ENCODE measurements at places on chromosomes 3 and 15.

- DNase-seq = peak; percentile 43
Observed at GRCh38 chr3:21894459-21895340, 143.7 kb upstream of the ZNF385D start.

GRCh38 chr3:76024640-76025039 lies 239.3 kb upstream of the ZNF717 start:
- peak; percentile 44 for DNase-seq

DNA sequence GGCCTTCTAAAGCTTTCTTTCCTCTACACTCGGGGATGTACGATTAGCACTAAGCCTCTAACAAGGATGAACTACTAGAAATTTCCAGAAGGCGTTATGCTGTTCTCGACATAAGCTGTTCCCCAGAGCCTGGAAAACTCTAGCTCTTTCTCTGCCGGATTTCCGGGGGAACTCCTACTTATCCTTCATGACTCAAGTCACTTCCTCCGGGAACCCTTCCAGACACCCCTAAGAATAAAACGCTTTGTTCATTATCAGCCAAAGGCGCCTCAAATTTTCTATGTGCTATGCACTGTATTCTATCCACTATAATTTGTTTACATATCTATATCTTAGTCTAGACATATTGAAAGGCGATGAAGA lies 455 bp upstream of the SNAP23 start:
- peak; percentile 83 for DNase-seq

DNA sequence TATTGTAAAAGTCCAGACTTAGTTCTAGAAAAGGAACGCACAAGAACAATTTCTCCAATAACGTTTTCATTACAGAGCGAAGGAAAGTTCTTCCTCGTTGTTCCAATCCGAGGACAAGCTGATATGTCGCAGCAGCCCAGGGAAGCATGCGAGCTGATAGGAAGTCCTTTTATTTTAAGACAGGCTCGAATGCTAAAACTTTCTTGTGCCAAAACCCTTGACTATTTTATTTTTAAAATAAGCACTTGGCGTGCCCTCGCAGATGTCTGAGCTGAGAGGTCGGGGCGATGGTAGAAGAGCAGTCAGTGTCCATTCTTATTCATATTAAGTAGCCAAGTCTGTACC lies 433 bp upstream of the MITF start:
- DNase-seq = no peak
